ENCODE measurements at places on chromosomes 12 and 14.

GRCh38 chr14:61501714-61502458 lies 180.5 kb downstream of the PRKCH start:
- DNase-seq: no peak

DNA sequence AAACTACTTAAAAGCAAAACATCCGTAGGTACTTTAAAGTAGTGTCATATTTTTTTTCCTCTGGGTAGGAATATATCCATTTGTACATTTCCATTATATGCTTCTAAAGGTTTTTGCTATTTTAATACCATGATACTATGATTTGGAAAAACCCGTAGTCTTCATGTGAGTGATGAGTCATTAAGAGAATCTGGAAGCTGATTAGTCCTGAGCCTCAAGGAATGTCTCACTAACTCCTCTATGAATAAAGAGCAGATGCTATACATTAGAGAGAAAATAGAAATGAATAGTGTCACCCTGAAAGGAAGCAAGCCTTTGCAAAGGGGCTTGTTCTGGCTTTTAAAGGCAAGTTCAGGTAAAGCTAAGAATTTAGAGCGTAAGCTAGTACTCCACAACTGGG lies 432.1 kb downstream of the CCDC91 start:
- no peak for DNase-seq

DNA sequence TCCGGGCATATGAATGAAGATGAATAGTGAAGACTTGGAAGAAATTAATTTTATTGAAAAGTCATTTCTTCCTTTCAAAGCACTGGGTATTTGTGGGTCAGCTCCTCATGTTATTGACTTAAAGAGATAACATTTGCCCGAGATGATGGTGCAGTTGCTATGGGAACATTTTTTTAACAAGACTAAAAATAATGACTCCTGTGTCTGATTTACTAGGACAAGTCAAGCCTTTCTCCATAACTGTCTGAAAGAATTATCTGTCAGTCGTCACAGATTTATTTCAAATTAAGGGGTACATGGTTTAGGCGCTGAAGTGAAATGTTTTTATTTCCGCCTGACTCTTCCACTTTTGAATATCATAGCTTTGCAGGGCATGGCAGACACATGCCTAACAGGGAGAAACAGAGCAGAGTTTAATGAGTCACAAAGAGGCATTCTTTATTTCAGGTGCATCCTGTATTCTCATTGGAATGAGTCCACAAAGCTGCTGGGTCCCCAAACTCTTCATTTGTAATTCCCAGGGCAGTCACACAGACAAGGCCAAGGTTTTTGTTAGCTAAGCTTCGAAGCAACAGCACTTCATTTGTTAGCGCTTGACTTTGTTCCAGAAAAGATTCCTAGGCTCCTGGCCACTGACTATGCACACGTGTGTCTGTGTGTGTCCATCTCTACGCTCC lies 4.3 kb upstream of the GPHB5 start:
- no peak for DNase-seq

GRCh38 chr12:132824053-132824452 lies 4.6 kb downstream of the GOLGA3 start:
- DNase-seq: no peak

GRCh38 chr12:14452865-14453264 lies 87.4 kb downstream of the ATF7IP start:
- no peak for DNase-seq

DNA sequence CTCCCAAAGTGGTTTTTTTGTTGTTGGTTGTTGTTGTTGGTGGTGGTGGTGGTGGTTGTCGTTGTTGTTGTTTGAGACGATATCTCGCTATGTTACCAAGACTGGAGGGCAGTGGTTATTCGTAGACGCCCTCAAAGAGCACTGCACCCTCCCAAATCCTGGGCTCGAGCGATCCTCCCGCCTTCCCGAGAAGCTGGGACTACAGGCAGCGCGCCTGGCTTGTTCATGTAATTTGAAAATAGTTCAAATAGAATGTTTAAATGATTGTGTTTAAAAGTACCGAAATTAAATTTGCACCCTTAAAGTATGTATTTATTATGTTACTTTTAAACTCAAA lies 439 bp upstream of the ANAPC5 start:
- DNase-seq: no peak

GRCh38 chr12:57610554-57611107 lies 604 bp upstream of the ARHGEF25 start:
- DNase-seq: no peak

- DNase-seq: no peak
Measured at GRCh38 chr12:49624921-49625577, 1.7 kb downstream of the PRPF40B start.

GRCh38 chr14:49512571-49512970 lies 73.6 kb downstream of the RPS29 start:
- DNase-seq: no peak

- DNase-seq: no peak
Measured at GRCh38 chr14:106315436-106315835, 789.1 kb downstream of the TMEM121 start.

DNA sequence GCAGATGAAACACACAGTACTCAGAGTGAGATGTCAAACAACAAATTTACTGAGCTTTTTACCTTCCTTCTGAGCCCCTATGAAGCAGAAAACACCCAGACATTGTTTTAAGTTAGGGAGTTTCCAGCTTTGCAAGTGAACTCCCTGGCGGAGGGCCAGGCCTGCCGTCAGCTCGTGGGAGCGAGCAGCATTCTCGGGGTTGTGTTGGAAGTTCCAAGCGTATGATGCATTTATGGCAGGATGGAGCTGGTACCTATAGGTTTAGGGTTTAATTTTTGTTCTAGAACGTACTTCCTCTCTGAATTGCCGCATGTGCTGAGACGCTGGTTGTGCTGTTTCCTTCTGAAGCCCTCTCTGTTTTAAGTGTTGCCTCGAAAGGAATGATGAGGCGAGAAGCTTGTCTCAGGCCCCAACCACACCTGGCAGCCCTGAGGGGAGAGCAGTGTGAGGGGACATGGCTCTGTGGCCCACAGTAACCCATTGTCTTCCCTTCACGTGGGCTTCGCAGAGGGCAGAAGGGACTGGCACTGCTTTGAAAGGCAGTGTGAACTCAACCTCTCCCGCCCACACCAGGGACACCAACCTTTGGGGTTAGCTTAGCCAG lies 76.6 kb downstream of the SSPN start:
- DNase-seq: no peak

Data from activated T-helper 1 cell treated with Interleukin-2 at 50 U/mL for 16 hours (primary cell).